Esophagus squamous epithelium (tissue), 5 donors: ENCODE measurements at places on chromosomes 16 and 17.

DNA sequence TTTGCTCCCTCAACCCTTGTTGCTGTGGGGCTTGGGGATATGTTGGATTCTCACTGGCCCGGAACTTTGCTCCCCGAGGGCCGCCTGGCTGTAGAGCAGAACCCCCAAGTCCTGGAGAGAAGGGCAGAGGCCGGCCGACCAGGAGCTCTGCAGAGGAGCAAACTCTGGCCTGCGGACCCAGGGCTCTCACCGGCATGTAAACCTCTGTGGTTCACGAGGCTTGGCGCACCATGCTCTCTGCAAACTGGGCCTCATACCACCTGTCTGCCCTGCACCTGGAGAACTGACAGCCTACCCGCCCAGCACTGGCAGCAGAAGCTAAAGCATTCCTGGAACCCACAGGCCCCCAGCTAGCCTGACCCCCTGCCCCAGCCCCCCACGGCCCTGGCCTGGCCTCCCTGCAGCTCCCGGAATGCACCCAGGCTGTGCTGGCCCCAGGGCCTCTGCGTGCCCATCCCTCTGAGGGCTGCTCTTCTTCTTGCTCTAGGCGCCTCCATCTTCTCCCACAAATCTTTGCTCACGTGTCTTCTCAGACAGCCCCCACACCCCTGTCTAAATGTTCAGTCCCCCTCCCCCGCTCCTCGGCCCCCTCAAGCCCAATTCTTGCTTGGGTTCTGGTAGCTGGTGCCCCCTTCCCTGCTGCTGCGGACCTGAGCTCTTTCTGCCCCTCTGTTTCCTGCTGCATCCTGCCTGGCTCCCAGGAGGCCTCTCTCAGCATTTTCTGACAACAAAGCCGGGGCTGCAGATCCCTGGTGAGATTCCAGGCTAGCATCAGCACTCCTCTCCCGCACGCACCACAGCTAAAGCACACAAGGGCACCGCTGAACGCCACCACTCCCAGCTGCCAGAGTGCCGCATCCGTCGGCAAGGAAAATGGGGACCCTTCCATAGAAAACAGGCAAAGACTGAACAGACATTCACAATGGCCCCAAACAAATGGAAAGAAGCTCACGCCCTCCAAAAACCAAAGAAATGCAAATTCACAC lies 23.3 kb downstream of the ACTG1 start:
- no peak for DNase-seq

GRCh38 chr16:27436921-27437650 lies 35.1 kb downstream of the IL21R start:
- no peak for DNase-seq

DNA sequence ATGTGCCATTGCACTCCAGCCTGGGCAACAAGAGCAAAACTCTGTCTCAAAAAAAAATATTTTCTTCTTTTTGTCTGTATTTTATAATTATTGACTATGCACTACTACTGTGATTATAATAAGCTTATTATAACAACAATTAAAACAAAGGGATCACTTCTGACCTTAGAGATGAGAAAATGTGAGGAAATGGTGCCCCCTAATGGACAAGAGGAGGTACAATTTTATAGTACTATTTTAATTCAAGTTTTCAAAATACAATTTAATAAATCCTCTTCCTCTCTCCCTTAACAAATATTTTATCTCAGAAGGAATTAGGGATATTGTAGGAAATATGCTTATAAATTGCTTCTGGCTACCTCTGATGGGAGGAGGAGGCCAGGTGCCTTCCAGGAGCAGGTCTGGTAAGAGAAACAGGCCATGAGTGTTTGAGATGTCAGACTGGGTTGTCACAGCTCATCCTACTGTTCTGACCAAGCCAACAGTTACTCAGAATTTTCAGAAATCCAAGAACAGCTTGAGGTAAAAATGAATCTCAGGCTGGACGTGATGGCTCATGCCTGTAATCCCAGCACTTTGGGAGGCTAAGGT lies 14.0 kb downstream of the VPS53 start:
- DNase-seq, result no peak

GRCh38 chr17:61402978-61403800 lies 3.5 kb downstream of the TBX2 start:
- no peak for DNase-seq

- no peak for DNase-seq
Observed at GRCh38 chr16:55506083-55506482, 2.8 kb upstream of the LPCAT2 start.

- no peak for DNase-seq
Observed at GRCh38 chr16:78890373-78890895, 710.1 kb downstream of the MAF start.

DNA sequence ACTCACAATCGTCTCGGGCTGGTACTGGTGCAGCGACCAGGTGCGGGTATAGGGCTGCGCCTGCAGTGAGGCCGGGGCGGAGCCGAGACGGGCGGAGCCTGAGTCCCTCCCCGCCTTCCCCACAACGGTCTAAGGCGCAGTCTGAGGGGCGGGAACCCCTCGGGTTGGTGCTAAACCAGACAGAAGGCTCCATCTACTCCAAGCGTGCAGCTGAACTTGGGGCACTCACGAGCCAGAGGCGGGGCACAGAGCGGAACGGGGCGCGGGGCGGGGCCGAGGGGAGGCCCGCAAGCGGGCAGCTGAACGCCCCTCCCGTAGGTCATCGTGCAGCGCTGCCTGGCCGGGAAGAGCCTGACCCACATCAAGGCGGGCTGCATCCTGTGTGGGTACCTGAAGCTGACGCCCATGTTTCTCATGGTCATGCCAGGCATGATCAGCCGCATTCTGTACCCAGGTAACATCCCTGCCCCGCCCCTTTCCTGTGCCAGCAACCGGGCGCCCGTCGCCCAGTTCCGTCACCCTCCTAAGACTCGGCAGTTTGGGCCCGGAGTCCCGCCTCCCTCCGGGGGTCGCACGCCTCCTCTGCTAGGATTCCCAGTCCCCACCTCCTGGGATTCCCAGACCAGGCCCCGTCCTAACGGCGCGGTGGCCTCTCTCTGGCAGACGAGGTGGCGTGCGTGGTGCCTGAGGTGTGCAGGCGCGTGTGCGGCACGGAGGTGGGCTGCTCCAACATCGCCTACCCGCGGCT lies 5.0 kb downstream of the SLC5A2 start:
- DNase-seq, result no peak

DNA sequence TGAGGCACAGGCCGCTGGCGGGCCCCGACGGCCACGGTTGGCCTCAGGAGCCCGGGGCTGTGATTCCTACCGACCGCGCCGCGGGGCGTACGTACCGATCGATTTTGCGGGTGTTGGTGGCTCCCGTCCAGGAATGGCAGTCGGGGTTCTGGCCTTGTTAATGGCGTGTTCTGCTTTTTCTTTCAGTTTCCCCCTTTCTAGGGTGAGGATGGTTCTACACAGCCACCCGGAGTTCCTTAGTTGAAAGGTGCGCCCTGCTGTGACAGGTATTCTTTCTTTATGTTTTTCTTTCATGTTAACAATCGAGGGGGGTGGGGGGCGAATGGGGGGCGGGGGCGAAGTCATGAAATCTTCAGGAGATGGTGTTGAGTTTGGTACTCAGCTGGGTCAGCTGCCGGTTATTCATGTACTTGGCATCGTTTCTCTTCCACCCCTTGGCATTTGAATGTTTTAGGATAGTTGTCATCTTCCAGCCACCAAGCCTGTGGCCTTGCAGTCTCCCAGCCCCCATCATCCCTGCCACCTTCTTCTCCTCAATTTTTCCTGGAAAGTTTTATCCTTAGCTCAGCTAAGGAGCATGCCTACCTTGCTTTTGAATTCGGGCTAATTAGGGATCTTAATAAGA lies 802 bp downstream of the CYLD start:
- no peak for DNase-seq

- DNase-seq, result no peak
Observed at GRCh38 chr17:7557775-7558543, 591 bp upstream of the TNFSF13 start.
